ENCODE measurements at places on chromosomes 12 and 14.

GRCh38 chr12:18363321-18363720 is 102.0 kb downstream of the PIK3C2G start:
- DNase-seq: no peak

DNA sequence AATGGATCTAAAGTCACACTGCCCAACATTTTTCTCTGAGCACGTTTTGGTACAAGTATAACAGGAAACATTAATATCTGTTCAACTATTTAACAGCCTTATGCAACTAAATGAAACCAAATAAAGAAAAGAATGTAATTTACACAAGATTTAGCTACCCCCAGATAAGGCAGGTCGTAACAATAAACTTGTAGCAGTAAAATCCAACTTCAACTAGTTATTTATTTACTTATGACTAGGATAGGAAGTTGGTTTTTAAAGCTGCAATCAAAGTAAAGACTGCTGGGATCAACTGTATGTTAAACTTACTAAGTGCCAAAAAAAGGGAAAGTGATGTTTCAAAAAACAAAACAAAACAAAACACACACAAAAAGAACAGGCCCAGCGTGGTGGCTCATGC is 30.9 kb downstream of the FERMT2 start:
- no peak for DNase-seq

DNA sequence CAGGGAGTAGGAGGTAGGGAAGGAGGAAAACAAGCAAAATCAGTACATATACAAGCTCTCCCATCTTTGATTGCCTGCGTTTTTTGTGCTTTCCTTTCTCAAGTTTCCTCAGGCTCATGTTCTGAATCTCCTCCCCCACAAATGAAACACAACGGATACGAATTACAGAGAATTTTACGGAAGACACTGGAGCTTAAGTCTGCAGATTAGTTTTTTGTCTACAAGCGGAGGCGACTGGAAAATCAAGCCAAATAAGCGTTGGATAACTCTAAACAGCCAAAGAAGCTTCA is 612 bp downstream of the WBP11 start:
- DNase-seq: no peak

DNA sequence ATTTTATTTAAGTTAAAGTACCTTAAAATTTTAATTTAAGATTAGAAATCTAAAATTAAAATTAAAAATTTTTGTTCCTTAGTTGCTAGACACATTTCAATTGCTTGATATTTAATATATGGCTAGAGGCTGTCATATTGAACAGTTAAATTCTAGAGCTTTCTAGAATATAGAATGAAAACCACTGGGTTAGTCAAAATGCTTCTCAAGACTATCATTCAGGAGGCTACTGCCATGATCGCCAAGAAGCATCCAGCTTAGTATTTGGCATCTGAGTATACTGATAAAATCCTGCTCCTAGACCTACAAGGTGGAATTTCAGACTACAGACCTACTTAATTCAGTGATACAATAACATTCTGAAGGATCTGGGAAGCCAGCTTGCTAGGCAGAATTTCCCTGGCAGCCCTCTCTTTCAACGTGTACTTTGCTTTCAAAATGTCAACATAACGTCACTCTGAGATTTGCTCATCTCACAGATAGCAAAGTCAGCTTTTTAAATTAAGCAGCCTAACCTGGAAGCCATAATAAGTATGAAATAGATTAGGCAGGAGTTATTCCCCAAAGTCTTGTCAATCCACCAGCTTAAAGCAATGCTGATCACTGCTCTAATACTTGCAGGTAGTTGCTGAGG is 525.8 kb downstream of the FSCB start:
- no peak for DNase-seq

- no peak for DNase-seq
These were observed 7.2 kb downstream of the NAV3 start for GRCh38 chr12:77837876-77838291.

- DNase-seq: no peak
These were observed 73.2 kb downstream of the RIMBP2 start for GRCh38 chr12:130642856-130643255.

DNA sequence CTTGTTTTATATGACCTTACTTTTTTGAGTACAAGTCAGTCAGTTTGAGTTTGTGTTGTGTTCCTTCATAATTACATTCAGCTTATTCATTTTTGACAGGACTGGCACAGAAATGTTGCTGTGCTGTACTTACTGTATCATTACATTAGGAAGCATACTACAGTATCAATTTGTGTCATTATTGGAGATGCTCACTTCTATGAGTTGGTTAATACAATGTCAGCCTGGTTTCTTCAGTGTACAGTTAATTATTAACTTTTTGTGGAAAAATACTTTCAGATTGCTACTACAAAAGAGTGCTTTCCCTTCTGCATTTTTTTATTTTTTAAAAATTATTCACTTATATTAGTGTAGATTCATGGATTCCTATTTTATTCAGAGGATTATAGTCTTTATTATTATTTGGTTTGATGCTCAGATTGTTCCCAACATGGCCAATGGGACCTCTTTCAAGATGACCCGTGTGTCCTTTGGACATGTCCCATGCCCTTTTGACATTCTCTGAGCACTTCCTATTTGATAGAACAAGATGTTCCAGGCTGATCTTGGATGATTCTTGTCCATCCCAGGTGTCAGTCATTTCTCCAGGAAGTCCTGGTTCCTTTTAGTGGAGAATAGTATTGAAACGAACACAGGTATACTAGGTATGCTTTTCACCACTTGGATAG is 66.6 kb downstream of the MON2 start:
- no peak for DNase-seq

DNA sequence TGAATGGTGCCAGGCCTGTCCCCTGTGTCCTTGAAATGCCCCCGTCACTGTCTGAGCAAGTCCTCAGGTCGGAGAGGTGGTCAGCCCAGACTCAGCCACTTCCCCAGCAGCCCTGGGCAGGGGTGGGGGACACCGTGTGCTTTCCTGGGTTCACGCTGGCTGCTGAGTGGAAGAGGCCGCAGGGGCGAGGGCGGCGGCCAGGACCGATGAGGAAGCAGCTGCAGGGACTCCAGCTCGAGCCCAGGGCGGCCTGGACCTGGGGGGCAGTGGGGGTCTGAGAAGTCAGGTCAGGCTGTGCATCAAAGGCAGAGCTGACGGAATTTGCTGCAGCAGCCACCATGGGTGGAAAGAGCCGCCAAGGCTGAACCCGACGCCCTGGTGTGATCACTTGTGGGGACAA is 28.4 kb downstream of the NOC4L start:
- DNase-seq: no peak

DNA sequence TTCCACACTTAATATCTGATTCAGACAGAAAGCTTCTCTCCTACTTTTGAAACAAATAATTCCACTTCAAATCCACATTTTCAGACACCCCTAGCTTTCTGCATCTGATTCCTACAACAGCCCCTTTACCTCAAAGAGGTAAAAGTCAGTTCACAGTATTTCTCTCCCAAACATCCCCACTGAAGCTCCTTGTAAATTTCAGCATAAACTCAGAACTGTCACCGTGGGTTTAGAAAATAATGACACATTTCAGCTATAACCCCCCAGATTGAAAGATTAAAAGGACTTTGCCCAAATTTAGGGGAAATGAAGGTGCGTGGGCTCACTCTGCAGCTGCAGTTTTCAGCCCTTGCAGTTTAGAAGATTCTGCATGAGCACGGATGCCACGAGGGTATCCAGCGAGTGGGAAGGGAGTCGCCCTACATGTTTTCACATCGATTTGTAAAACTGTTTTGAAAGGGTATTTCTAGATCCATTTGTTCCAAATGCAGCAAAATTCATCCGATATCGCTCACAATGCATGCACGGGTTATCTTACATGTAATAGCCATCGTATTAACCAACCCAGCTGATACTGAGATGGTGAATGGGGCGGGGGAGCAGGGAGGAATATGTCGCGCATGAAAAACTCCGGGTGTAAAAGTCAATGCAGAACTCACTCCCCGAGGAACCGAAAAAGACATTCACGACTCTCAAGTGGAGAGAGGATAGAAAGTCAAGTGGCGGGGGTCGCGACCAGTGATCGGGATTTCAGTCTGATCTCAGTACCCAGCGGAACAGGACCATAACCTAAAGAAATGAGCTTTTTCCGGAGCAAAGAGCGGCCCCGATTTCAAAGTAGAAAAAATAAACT is 5.0 kb upstream of the CCND2 start:
- no peak for DNase-seq

GRCh38 chr12:79619872-79620562 is 70.7 kb downstream of the PAWR start:
- DNase-seq: no peak

- DNase-seq: no peak
These were observed 122.9 kb downstream of the OTOGL start for GRCh38 chr12:80222261-80222660.

Data from stimulated activated CD8-positive, alpha-beta memory T cell treated with anti-CD3 and anti-CD28 coated beads, Interleukin-4, amount 100 ng/mL, for 48 hours (primary cell).